ENCODE measurements at places on chromosomes 3 and 15.

GRCh38 chr15:81419332-81419943, 45.4 kb upstream of the TMC3 start:
- peak; percentile 59 for DNase-seq

DNA sequence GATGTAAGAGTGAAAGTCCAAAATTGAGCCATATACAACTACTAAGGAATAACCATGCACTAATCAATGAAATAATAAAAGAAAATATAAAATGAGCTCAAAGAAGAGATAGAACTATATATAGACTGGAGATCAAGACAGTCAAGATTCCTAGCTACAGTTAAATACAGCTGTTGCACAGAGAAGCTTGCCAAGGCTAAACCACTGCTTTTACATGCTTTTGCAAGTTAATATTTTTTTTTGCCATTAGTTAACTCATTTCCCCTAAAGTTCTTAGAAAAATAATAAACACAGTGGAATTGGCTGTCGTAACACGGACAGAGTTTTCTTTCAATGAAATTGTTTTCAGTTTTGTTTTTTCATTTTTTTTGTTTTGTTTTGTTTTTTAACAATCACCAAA, 123.0 kb downstream of the VGLL3 start:
- DNase-seq, result no peak

DNA sequence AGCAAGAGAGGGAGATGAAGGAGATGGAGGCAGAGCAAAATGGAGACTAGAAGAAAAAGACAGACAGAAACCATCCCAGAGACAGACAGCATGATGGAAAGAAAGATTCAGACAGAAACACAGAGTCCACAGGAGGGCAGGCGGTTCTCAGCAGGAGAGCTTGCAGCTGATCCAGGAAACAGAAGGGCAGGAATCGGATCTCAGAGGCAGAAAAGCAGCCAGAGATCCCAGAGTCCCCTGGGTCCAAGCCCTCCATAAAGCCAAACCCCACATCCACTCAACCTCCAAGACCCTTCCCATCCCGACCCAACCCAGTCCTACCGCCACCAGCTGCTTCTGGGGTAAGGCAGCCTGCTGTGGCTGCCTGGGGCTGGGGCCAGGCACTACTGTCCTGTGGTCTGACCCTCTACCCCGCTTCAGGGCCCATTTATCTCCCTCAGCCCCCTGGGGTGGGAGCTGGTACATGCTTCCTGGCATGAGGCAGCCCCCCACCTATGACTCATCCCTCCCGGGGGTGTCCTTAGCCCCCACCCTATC, at the start of gene UCN2:
Gene UCN2, minus strand, starts transcription at position 400 of the 537 bp plus-strand sequence. CDS start 657 bp downstream, outside the sequence.
- DNase-seq, result no peak

DNA sequence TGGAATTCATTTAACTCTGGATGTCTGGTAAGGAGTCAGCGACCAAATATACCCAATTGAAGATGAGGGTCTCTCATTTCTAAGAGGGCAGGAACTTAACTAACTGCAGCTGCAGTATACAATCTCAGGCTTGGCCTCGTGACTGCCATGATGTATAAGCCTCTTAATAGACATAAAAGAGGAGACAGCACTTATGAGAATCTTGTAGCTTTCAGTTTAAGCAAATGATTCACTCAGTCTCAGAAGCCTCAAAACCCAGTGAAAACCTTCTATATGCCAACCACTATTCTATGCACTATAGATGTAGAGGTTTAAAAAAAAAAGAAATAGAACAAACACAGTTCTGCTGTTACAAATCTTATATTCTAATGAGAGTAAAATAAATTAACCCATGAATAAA, 513.9 kb downstream of the TBL1XR1 start:
- DNase-seq, result no peak
